H7 (cell line): ENCODE measurements at places on chromosomes 12 and 14. TPM values are rescaled to one million over a fixed set of nuclear protein-coding genes. Genes with fewer than 3 reads are reported as not detected.

DNA sequence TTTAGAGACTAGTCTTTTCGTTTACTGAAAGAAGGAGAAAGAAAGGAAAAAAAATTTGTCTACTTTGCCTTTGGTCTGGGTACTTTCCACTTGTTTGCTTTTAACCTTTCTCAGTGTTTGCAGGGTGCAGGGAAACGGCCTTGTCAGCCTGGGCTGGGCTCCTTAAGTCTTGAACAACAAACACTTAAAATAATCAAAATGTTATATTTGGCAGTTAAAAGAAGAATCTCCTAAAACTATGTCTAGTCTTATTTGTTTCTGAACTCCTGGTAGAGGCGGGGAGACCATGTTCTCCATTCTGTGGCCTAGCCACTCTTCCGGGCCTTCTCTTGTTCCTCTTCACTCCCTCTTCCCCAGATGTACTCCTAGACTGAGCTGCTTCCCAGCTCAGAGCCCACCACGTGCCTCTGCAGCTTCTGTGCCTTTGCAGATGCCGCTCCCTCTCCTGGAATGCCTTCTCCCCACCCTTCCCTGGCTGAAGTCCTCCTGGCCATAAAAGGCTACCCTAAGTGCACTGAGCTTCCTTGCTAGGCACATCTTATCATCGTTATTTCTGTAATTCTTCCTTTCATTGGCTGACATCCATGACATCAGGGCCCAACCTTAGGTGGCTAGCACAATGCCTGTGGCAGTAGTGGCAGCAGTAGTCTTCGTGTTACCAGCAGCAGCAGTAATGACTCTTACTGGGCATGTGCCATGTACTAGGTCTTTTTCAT, 432.9 kb downstream of the ZFP36L1 start:
- DNase-seq = no peak

GRCh38 chr14:33720284-33720787, 230.5 kb downstream of the EGLN3 start:
- DNase-seq = no peak

The SERPINA5 gene
- total RNA-seq = 1.6 and 2.6 TPM in 2 replicates

The SCAF11 gene
- 49.6 and 68.0 TPM in 2 replicates for total RNA-seq

DNA sequence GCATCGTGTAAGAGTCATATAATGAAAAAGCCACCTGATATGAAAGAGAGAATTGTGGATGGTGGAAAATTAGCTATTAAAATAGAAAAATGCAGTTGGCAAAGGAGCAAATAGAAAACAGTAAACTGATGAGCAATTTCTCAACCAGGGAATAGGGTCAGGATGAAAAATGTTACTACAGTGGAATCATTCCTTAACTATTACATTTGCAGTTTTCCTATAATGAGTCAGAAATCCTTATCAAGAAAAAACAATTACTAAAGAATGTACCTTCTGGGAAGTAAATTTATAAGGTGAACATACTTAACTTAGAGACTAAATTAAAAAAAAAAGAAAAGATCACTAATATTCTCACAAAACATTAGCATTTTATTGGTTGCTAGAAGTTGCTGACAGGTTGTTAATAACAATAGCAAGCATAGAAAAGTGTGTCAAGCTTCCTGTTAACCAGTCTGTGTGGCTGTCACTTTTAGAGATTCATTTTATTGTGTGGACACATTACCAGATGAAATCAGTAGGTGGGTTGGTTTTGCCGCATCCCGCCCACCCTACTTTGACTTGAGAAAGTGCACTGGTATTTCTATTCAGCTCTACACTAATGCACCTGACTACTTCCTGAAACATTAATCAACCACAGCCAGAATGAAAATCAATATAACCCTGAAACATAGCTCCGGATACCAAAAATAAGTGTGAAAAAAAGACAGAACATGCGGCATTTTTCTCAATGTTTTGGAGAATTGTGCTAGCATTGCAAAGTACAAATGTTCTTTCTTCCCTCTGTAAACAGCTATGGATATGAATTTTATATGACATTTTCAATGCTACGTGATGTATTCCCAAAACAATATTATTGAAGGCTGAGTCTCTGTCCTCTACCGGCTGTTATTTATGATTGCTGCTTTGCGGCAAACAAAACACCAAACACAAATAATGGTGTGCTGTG, 576.7 kb downstream of the SLC16A7 start:
- no peak for DNase-seq

DNA sequence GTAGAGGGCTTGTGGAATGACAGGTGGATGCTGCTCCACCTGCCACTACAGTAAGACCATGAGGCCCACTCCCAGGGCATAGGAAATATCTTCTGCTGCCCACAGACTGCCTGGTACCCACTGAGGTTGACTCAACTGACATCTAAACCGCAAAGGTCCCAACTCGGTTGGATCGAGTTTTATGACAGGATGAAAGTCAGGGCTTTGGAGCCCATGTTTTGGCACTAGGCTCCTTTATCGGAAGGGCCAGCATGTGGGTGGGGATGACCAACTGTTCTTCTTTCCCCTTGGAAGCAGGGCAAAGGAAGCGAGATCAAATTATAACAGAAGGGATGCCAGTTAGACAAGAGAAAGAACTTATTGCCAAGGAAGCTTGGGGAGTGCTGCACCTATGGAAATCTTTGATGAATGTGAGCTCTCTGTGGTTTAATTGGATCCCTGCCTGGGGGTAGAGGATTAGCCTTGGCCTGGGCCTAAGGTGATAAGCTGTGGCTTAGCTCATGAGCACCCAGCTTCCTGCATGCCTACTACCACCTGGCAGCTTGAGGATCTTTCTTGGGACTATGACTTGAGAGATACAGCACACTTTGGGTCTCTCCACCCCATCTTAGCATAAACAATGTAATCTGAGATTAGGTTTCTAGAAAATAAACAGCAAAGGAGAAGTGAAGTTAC, 121.8 kb downstream of the KCNA5 start:
- DNase-seq = no peak

DNA sequence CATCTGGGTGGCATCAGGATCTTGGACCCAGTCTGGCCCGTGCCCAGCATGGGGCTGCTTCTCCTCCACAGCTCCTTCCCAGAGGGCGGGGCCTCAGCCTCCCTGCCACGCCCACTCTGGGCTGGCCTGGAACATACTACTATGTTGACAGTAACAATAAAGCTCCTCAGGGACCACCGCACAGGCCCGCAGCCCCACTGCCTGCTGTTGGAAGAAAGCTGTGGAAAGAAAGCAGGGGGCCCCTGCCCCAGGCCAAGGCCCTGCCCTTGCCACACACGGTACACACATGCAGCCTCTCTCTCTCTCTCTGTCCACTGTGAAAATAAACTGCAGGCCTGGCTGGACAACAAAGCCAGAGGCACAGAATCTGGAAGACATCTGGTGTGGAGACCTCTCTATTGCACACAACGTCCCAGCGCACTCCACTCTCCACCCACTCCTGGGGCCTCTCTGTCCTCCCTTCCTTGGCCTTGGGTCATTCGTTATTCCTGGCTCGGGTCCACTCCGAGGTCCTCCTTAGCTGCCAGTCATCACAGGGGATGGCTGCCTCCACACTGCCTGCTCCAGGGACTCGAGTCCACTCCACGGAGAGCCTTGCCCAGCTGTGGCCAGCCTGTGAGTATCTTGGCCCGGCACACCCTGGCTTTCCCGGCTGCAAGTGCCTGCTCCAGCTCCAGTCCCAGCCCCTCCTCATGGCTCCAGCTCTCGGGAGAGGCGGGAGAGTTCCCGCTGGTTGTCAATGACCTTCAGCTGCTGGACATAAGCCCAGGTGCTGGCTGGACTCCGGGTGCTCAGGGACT, 11.8 kb upstream of the ENDOU start:
- DNase-seq = peak; percentile 82

The RAD51AP1 gene
- 59.7 and 87.2 TPM in 2 replicates for total RNA-seq

DNA sequence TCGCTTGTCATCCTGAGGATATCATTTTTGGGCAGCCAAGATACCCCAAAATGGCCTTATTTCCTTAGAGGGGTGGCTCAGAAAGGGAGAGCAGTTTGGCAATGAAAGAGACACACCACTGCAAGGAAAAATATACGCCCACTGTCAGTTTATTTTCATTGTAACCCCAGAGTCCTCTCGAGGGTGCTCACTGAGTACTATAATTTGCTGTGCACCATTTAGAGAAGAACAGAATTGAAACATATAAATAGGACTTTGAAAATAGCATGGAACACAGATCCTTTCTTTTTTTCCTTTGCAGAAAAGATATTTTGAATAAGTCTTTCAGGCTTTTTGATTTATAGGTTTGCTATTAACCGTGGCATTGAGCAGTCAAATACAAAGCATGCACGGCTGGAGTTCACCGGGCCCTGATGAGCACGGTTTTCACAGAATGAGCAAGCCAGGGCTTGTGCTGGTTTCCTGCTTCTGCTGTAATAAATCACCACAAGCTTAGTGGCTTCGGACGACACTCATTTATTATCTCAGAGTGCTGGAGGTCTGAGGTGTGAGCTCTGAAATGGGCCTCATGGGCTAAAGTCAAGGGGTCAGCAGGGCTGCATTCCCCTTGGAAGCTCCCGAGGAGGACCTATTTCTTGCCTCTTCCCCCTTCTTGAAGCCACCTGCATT, 152.3 kb downstream of the ZNF664 start:
- peak; percentile 8 for DNase-seq

The POTEG gene
- total RNA-seq = not detected in 2 replicates

DNA sequence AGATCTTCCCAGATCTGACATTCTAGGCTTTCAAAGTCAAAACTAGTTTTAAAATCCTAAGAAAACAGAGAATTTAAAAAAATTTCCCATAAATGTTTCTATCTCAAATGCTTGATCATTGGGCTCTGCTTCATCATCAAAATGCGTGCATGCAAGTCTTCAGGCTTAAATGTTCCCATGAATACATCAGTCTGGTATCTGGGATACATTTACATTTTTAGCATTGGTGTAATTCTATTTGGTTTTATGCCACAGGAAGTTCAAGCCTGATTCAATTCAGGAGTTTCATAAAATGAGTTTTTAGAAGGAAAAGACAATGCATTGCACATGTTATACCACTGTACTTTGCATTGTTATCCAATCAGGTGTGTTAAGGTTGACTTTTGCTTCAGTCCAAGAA, 336.4 kb downstream of the PCNX1 start:
- no peak for DNase-seq

GRCh38 chr12:122060081-122060501, 18.5 kb upstream of the MLXIP start:
- DNase-seq = peak; percentile 27

The TPPP2 gene
- 0.15 TPM in 1 of 2 replicates, not detected in the other for total RNA-seq

DNA sequence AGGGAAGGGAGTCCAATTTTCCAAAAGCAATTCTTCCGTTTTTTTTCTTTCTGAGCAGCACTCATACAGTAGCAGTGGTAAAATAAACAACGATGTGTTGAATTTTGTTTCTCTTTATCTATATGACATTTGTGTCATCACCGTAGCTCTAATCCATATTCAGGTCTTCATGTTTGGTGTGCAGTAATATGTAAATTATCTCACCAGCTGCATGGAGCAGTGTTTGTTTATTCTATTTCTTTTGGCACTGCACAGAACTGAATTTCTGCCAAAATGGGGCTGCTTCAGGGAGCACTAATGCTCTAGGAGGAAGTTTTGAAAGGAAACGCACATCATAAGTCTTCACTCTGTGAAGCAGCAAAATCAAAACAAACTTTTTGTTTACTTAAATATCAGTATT, 130.0 kb upstream of the NPAS3 start:
- DNase-seq = no peak

DNA sequence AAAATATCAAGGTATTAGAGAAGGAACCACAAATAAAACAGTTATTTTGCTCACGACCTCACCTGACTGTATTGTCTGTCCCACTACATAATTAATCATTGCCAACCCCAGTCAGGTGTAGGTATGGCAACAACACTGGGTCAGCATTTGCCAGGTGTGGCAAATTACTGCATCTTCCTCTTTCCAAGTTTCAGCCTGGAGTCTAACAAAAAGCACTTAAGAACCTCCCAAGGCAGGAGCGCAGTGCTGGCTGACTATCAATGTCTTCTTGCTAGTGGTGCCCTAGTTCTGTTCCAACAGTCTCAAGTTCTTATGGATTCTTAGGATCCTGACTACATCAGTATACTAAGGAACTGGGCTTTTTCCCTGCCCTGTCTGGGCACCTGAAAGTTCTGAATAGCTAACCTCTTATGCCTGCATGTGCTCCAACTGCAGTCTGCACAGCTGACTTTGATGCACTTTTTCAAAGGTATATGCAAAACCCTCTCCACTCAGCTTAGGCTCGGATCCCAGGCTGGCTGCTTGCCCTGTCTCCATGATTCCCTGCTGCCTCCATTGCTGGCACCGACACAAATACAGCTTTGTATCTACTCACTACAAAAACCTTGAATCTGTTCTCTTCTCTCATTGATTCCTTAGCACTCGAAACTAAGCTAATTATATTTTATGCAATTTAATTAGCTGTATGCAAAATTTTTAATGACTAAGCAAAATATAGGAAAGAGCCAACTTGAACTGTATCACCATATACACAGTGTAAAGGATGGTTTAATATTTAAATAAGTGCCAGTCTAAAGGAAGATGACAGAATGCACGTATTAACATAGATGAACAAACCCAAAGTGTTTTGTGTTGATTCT, 113.3 kb downstream of the PRKD1 start:
- DNase-seq = no peak

DNA sequence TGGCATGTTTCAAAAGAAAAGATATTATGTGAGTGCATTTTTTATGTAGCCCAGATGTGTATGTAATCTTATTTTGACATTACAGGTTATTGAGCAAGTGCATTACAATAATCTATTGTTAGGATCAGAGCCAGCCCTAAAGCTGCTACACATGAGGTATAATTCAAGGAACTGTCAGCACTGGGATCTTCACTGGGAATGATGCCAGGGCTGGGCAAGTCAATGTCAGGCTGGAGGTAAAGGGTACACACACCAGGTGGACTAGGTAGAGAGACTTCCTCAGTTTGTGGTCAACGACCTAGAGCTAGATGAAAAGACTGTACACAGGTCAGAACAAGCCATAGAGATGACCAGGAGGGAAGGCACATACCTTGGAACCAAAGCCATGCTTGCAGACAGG, 15.4 kb downstream of the TRIM9 start:
- no peak for DNase-seq

DNA sequence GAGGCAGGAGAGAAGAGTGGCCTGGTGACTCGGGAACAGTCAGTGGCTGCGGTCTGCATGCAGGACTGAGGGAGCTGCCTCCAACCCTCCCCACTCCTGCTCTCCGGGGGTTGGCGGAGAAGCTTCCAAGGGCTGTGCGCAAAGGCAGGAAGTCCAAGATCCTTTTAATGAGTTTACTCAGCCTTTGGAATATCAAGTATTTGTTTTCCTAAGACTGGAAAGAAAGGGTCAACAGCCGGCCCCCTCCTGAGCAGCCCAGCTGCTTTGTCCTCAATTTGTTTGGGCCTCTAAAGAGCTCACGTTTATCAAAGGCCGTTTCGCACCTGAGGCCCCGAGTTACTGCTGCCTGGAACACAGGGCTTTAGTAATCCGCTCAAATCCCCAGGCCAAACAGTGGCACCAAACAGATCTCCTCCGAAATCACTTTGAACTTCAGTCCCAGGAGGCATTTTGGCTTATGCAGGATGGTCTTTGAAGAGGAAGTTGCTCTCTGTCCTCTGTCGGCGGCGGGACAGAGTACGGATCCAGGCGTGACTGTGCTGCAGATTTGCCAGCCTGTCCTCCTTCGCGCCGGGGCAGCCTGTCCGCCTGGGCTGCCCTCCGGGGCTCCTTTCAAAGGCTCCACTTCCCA, 117.2 kb upstream of the FZD10 start:
- peak; percentile 80 for DNase-seq

- no peak for DNase-seq
Measured at GRCh38 chr12:20144341-20144740, 224.0 kb upstream of the PDE3A start.

The RAB15 gene
- total RNA-seq = 43.9 and 48.3 TPM in 2 replicates

GRCh38 chr12:46660719-46661109, 165.1 kb downstream of the SLC38A4 start:
- no peak for DNase-seq

The HOXC12 gene
- not detected in 2 replicates for total RNA-seq
